Heart right ventricle (tissue), 16 donors: ENCODE measurements at places on chromosomes 6 and 20. TPM values are rescaled to one million over a fixed set of nuclear protein-coding genes. Genes with fewer than 3 reads are reported as not detected.

DNA sequence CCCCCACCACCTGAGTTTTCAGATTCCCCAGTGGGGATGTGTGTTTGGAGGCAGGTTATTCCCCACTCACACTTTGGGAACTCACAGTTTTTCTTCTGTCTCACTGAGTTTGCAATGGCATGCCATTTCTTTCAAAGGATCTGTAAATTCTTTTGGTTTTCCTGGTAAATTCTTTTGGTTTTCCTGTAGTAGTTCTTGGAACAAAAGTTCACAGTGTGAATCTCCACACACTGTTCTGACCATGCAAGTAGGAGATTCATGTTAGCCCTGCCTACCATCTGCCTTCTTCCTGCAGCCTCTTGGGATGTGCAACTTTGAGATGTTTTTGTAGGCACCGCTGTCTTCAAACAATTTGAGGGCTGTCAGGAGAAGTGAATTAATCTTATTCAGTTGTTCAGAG lies 165.6 kb upstream of the OGFRL1 start:
- H3K4me1 ChIP-seq: no peaks in the 10 kb centered on the region
- H3K36me3 ChIP-seq: no peaks in the 10 kb centered on the region
- no peak overlapping the region for H3K27ac ChIP-seq

- peaks cover 22% of the 10 kb centered on the region for H3K4me1 ChIP-seq
- no peak for DNase-seq
- no peaks in the 10 kb centered on the region for H3K27me3 ChIP-seq
- no peak overlapping the region for H3K4me3 ChIP-seq
- no peak overlapping the region for H3K27ac ChIP-seq
These were observed 77.7 kb downstream of the CHD6 start for GRCh38 chr20:41540459-41540858.

GRCh38 chr20:49435639-49436038 lies 46.8 kb downstream of the KCNB1 start:
- no peaks in the 10 kb centered on the region for H3K4me1 ChIP-seq
- no peak overlapping the region for H3K27ac ChIP-seq
- DNase-seq: no peak
- H3K4me3 ChIP-seq: no peak overlapping the region
- no peaks in the 10 kb centered on the region for H3K27me3 ChIP-seq

DNA sequence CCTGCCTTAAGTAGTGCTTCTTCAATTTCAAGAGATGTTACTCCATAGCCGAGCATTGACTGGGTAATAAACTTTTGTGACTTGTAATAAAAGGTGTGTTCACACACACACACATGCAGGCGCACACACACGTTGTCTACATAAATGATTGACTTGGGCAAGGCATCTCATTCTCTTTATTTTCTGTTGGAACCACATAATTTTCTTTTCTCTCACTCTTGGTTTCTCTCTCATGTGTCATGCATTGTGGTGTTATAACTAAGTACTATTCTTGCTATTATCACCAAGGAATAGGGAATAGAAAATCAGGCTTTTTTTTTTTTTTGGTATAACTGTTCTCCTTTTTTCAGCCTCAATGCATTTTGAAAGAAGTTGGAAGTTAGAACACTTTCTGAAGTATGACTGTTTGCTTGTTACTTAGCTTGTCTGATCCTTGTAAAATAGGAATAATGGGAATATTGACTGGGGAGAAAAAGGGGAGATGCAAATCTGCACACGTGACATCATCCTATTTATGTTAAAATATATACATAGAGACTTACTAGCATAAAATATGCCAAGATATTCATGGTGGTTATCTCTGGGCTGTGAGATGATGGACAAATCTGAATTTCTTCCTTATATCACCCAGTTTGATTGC lies 26.1 kb upstream of the CD83 start:
- no peaks in the 10 kb centered on the region for H3K4me1 ChIP-seq
- H3K36me3 ChIP-seq: no peaks in the 10 kb centered on the region
- DNase-seq: no peak
- no peaks in the 10 kb centered on the region for H3K27me3 ChIP-seq
- H3K27ac ChIP-seq: no peak overlapping the region
- no peak overlapping the region for H3K4me3 ChIP-seq

- no peak overlapping the region for H3K4me3 ChIP-seq
- H3K27ac ChIP-seq: no peak overlapping the region
- no peak for DNase-seq
- no peaks in the 10 kb centered on the region for H3K27me3 ChIP-seq
- H3K36me3 ChIP-seq: peaks cover 76% of the 10 kb centered on the region
These were observed 3.6 kb downstream of the YTHDF1 start for GRCh38 chr20:63212393-63212730.

- no peaks in the 10 kb centered on the region for H3K4me1 ChIP-seq
- no peaks in the 10 kb centered on the region for H3K27me3 ChIP-seq
- DNase-seq: no peak
- no peak overlapping the region for H3K27ac ChIP-seq
- H3K4me3 ChIP-seq: no peak overlapping the region
- no peaks in the 10 kb centered on the region for H3K36me3 ChIP-seq
These were observed 62.1 kb upstream of the ADGRB3 start for GRCh38 chr6:68572975-68573374.

TUBB1 gene
- total RNA-seq: 0.30 TPM

- no peaks in the 10 kb centered on the region for H3K36me3 ChIP-seq
- H3K27ac ChIP-seq: no peak overlapping the region
- no peak overlapping the region for H3K4me3 ChIP-seq
- DNase-seq: no peak
These were observed 950.1 kb downstream of the EPHA7 start for GRCh38 chr6:92469186-92469828.

SNRPB gene
- 50.7 TPM for total RNA-seq

ZNF343 gene
- total RNA-seq: 7.1 TPM

GRCh38 chr6:18308070-18308735 lies 43.9 kb upstream of the DEK start:
- H3K4me3 ChIP-seq: no peak overlapping the region
- H3K27me3 ChIP-seq: no peaks in the 10 kb centered on the region
- H3K27ac ChIP-seq: no peak overlapping the region
- no peaks in the 10 kb centered on the region for H3K36me3 ChIP-seq
- DNase-seq: no peak

GSTA3 gene
- not detected for total RNA-seq
